Vagina (tissue), 2 donors: ENCODE measurements at places on chromosomes 13 and 19. TPM values are rescaled to one million over a fixed set of nuclear protein-coding genes. Genes with fewer than 3 reads are reported as not detected.

GRCh38 chr13:47287291-47287751 is 390.5 kb upstream of the HTR2A start:
- H3K27me3 ChIP-seq: no peaks in the 10 kb centered on the region
- H3K4me1 ChIP-seq: no peaks in the 10 kb centered on the region
- H3K27ac ChIP-seq: no peak overlapping the region
- H3K36me3 ChIP-seq: no peaks in the 10 kb centered on the region
- H3K4me3 ChIP-seq: no peak overlapping the region
- DNase-seq: no peak

CC2D1A gene
- 44.4 TPM for total RNA-seq

GRCh38 chr13:30523211-30523610 is 57.5 kb upstream of the HMGB1 start:
- H3K36me3 ChIP-seq: no peaks in the 10 kb centered on the region
- peaks cover 7% of the 10 kb centered on the region for H3K4me1 ChIP-seq
- H3K27ac ChIP-seq: no peak overlapping the region
- H3K27me3 ChIP-seq: no peaks in the 10 kb centered on the region

DKKL1 gene
- total RNA-seq: not detected

DNA sequence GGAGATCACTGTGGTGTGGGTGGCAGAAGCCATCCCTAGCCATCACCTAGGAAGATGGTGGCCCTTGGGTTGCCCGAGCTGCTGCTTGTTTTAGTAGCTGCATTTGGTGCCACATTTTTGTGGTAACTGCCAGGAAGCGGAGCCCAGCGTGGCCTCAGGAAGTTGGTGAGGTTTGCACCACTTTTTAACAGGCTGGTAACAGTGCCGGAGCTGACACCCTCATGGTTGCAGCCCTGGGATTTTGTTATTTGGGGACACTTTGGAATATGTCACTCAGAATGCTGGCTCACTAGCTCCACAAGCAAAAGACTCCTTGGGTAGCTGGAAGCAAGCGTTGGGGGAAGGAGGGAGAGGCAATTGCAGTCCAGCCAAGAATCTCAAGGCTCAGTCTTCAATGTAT is 22.1 kb downstream of the ACTN4 start:
- no peaks in the 10 kb centered on the region for H3K27me3 ChIP-seq
- no peak for DNase-seq
- H3K4me1 ChIP-seq: peaks cover 84% of the 10 kb centered on the region
- H3K36me3 ChIP-seq: no peaks in the 10 kb centered on the region
- peak overlapping the region; percentile 97 for H3K27ac ChIP-seq

GRCh38 chr13:103812558-103812957 is 746.3 kb upstream of the SLC10A2 start:
- DNase-seq: no peak
- H3K4me3 ChIP-seq: no peak overlapping the region
- H3K27me3 ChIP-seq: no peaks in the 10 kb centered on the region
- no peak overlapping the region for H3K27ac ChIP-seq
- no peaks in the 10 kb centered on the region for H3K4me1 ChIP-seq

- peaks cover 24% of the 10 kb centered on the region for H3K4me1 ChIP-seq
- H3K36me3 ChIP-seq: no peaks in the 10 kb centered on the region
- DNase-seq: no peak
- H3K27ac ChIP-seq: peak overlapping the region; percentile 54
- H3K27me3 ChIP-seq: no peaks in the 10 kb centered on the region
These were observed 18.1 kb downstream of the N4BP2L1 start for GRCh38 chr13:32409561-32410421.

- DNase-seq: no peak
- peak overlapping the region; percentile 66 for H3K27ac ChIP-seq
- no peak overlapping the region for H3K4me3 ChIP-seq
- H3K36me3 ChIP-seq: no peaks in the 10 kb centered on the region
These were observed 24.0 kb upstream of the KATNAL1 start for GRCh38 chr13:30331331-30331771.

DNA sequence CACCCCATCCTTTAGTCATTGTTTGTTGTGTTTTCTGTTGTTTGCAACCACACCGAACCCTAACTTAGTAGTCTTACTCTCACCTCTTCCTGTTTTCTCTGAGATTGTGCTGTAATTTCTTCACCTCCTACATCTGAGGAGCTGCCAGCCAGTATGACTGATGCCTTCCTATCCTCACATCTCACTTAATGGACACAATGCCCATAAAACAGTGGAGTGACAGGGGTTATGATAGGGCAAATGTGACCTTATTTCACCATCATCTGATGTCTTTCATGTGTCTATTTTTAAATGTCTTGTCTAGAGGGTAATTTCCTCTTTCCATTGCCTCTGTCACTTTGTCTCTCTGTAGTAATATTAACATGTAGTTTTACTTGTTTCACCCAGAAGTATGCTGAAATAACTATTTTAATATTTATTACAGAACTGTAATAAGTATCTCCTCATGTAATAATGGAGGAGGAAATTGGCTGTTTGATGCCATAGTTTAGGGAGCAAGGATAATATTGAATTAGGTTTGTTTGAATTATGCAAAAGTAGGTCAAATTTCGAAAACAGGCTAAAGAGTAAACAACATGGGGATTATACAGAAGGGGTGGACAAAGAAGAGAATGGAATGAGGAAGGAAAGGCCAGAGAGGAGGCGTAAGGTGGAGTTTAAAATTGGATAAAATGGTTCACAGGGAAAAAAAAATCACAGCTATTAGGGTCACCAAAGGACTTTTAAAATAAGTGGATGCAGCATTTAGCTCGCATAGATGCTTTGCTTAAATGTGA is 103.5 kb upstream of the SPRY2 start:
- DNase-seq: no peak
- H3K27me3 ChIP-seq: no peaks in the 10 kb centered on the region
- no peaks in the 10 kb centered on the region for H3K36me3 ChIP-seq
- no peak overlapping the region for H3K4me3 ChIP-seq

ZNF536 gene
- total RNA-seq: 2.5 TPM

- DNase-seq: peak; percentile 91
- peak overlapping the region; percentile 87 for H3K27ac ChIP-seq
- H3K4me3 ChIP-seq: no peak overlapping the region
- no peaks in the 10 kb centered on the region for H3K36me3 ChIP-seq
- peaks cover 44% of the 10 kb centered on the region for H3K4me1 ChIP-seq
These were observed 15.8 kb downstream of the ARRDC2 start for GRCh38 chr19:18023622-18024251.

APOE gene
- 170 TPM for total RNA-seq

- H3K4me3 ChIP-seq: no peak overlapping the region
- H3K27ac ChIP-seq: no peak overlapping the region
- no peak for DNase-seq
- no peaks in the 10 kb centered on the region for H3K27me3 ChIP-seq
- H3K36me3 ChIP-seq: peaks cover 49% of the 10 kb centered on the region
These were observed 40.1 kb downstream of the GAS6 start for GRCh38 chr13:113823771-113824170.

- H3K4me1 ChIP-seq: no peaks in the 10 kb centered on the region
- no peaks in the 10 kb centered on the region for H3K36me3 ChIP-seq
These were observed 57.8 kb upstream of the POSTN start for GRCh38 chr13:37656247-37656940.

GRCh38 chr13:50130123-50130946 is 115.1 kb downstream of the KCNRG start:
- H3K27ac ChIP-seq: peak overlapping the region; percentile 54
- peak overlapping the region; percentile 32 for H3K4me3 ChIP-seq
- peaks cover 28% of the 10 kb centered on the region for H3K4me1 ChIP-seq
- no peaks in the 10 kb centered on the region for H3K36me3 ChIP-seq

PLK5 gene
- total RNA-seq: 0.49 TPM

DNA sequence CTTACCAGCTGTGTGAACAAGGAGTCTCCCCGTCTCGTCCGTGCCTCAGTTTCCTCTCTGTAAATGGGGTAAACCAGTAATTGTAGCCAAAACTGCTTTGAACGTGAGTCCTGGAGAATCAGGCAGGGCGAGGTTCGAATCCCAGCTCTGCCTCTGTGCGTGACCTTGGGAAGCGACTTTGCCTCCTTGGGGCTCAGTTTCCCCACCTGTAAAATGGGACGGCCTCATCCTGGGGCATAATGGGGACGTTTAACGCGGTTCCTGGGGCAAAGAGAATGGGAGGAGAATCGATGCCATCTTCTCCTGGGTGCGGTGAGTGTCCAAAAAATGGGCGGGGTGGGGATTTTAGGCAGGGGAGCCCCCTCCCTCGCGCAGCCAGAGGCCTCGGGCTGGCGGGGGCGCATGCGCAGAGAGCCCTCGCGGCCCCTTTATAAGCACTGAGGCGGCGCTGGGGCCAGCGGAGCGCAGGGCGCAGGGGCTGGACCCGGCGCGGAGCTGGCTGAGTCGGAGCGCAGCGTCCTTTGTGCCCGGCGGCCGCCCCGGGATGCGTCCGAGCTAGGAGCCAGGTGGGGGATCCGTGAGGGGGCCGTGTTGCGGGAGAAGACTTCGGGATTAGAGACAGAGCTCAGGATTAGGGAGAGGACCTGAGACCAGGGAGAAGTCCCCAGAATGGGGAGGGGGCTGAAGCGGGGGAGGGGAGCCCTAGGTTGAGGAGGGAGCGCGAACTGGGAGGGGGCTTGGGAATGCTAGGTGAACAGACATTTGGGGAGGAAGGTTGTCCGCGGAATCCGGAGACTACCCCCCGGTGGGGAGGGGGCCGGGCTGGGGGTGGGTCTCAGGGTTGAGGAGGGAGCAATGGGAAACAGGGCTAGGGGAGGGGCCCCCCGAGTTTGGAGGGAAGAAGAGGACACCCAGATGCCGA is at the start of gene NCAN:
TSS of gene NCAN (plus strand) at position 460 of the 922 bp plus-strand sequence. CDS start 4,996 bp downstream, outside the sequence.
- peak; percentile 52 for DNase-seq
- H3K36me3 ChIP-seq: no peaks in the 10 kb centered on the region

KIR3DL2 gene
- not detected for total RNA-seq

CYP4F8 gene
- total RNA-seq: 0.98 TPM

IL17D gene
- total RNA-seq: 3.7 TPM

DNA sequence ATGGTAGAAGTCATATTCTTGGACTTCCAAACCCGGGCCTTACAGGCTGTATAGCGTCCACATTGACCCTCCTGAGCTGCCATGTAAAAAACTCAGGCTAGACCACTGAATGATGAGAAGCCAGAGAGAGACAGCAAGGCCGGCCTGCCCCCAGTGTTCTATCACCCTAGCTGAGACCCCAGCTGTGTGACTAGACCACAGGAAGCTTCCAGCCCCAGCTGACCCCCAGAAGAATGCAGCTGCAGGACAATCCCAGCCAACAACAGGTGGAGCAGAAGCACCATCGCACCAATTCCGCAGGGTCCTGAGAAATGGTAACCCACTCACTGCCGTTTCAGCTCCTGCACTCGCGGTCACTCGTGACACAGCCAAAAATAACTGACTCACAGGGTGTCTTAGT is 2.9 kb upstream of the ATP11A start:
- no peak overlapping the region for H3K4me3 ChIP-seq
- H3K27me3 ChIP-seq: no peaks in the 10 kb centered on the region

RAB3A gene
- total RNA-seq: 5.6 TPM

GJB2 gene
- total RNA-seq: 217 TPM

DNA sequence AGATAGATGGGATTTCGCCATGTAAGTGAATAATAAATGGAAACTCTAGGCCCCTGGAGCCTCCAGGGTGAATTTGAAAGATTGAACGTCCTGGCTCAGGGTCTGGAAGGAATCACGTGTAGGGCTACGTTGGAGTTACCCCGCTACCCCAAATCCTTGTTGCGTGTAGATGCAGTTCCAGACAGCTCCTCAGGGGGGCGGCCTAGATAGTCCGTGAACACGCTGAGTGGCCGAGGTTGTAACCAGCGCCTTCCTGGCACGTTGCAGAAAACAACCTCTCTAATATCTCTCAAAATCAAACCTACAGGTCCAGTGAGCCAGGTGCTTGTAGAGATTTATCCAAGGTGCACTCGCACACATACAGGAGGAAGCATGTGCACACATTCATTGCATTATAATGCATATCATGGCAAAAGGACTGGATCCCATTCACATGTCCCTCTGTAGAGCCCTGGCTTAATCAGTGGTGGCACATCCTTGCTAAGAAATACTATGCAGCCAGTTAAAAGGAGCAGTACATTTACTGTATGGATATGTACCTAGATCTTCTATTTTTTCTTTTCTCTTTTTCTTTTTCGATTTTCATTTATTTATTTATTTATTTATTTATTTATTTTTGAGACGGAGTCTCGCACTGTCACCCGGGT is 2.5 kb upstream of the KEAP1 start:
- no peak overlapping the region for H3K27ac ChIP-seq
- H3K4me1 ChIP-seq: peaks cover 21% of the 10 kb centered on the region
- no peak overlapping the region for H3K4me3 ChIP-seq
- no peak for DNase-seq
- H3K27me3 ChIP-seq: no peaks in the 10 kb centered on the region

DNA sequence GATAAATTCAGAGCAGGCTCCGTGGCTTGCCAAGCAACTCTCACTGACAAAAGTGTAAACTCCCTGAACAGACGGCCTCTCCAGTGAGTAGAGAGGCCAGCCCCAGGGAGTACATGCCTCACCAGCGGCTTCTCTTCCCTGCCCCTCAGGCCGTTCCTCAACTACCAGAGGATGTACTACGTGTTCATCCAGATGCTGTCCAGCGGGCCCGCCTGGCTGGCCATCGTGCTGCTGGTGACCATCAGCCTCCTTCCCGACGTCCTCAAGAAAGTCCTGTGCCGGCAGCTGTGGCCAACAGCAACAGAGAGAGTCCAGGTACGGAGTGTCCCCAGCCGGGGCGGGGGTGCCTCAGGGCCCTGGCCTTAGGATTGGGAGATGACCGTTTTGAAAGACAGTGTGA is 93.4 kb upstream of the MCF2L start:
- H3K27ac ChIP-seq: no peak overlapping the region
- no peaks in the 10 kb centered on the region for H3K4me1 ChIP-seq
- H3K4me3 ChIP-seq: no peak overlapping the region

- H3K4me1 ChIP-seq: no peaks in the 10 kb centered on the region
- no peak overlapping the region for H3K4me3 ChIP-seq
- no peaks in the 10 kb centered on the region for H3K27me3 ChIP-seq
- no peak for DNase-seq
- no peaks in the 10 kb centered on the region for H3K36me3 ChIP-seq
- no peak overlapping the region for H3K27ac ChIP-seq
These were observed 8.0 kb downstream of the HCN2 start for GRCh38 chr19:597406-598315.

DNA sequence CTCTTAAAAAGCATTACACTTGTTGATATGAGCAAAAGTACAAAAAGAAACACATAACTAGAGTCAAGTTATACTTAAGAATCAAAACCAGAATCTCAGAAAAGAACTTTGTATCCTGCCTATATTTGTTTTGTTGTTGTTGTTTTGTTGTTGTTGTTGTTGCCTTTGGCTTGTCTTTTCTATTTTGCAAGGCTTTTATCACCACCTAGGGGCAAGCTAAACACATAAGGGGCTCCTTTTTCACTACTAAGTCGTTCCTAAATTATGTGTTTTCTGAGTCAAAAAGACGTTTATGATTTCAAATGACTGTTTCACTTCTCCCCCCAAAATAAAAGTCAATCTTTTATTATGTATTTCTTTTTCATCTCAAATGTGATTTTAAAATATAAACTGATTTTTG is 250.2 kb downstream of the RBM26 start:
- no peaks in the 10 kb centered on the region for H3K27me3 ChIP-seq
- no peaks in the 10 kb centered on the region for H3K4me1 ChIP-seq
- DNase-seq: no peak
- H3K36me3 ChIP-seq: no peaks in the 10 kb centered on the region
- H3K27ac ChIP-seq: no peak overlapping the region
- H3K4me3 ChIP-seq: no peak overlapping the region

- peaks cover 36% of the 10 kb centered on the region for H3K36me3 ChIP-seq
- H3K27ac ChIP-seq: no peak overlapping the region
- no peak for DNase-seq
- no peak overlapping the region for H3K4me3 ChIP-seq
- H3K4me1 ChIP-seq: no peaks in the 10 kb centered on the region
- H3K27me3 ChIP-seq: no peaks in the 10 kb centered on the region
These were observed 8.5 kb upstream of the TPT1 start for GRCh38 chr13:45349438-45349837.
